Stimulated activated CD4-positive, alpha-beta T cell treated with anti-CD3 and anti-CD28 coated beads, Interleukin-15, amount 100 ng/mL, for 1 hour (primary cell): ENCODE measurements at places on chromosomes 6 and 20.

GRCh38 chr6:14770572-14770971, 475.3 kb upstream of the JARID2 start:
- no peak for DNase-seq

- DNase-seq: no peak
Observed at GRCh38 chr20:58102744-58103516, 125.5 kb downstream of the ANKRD60 start.

DNA sequence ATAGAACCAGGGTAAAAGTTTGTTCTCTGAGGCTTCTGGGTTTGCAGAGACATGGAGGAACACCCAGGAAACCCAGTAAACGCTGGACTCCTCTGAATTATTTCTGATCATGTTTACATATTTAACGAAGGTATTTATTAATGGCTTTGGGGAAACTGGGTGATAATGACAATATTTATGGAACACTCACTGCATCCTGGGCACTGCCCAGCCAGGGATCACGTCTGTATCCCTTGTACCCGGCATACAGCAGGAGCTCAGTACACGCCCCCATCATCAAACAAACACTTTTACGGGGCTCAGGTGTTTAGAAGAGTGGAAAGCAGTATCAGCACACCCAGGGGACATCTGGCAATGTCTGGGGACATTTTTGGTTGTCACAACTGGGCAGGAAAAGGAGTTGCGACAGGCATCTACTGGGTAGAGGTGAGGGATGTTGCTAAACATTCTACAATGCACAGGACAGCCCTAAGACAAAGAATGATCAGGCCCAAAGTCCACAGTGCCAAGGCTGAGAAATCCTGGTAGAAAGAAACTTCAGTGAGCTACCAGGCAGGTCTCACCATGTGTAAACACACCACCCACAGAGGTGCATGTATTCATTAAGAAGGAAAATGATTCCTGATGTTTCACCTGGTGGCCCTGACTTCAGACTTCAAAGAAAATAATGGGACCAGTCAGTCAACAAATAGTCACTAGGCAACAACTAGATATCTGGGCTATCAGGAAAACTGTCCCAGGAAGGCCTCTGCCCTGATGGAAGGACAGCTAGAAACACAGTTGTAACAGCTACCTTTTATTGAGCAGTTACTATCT, 35.3 kb downstream of the ZMYND8 start:
- no peak for DNase-seq

- DNase-seq: no peak
Observed at GRCh38 chr6:159473475-159474263, 219.4 kb downstream of the SOD2 start.

GRCh38 chr20:45395114-45395415, 13.0 kb upstream of the DBNDD2 start:
- no peak for DNase-seq

DNA sequence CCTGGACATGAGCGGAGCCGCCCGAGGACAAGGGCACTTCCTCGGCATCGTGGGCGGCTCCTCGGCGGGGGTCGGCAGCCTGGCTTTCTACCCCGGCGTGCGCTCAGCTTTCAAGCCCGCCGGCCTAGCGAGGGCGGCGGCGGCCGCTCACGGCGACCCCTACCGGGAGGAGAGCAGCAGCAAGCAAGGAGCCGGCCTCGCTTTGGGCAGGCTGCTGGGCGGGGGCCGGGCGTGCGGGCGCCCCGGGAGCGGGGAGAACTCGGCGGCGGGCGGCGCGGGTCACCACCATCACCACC, 6.7 kb downstream of the PRDM13 start:
- no peak for DNase-seq

GRCh38 chr6:76835695-76836094, 627.6 kb downstream of the HTR1B start:
- DNase-seq: no peak

- DNase-seq: peak; percentile 18
Observed at GRCh38 chr6:138454981-138455706, 44.1 kb downstream of the NHSL1 start.

GRCh38 chr6:113805811-113806495, 51.2 kb upstream of the MARCKS start:
- no peak for DNase-seq

- DNase-seq: no peak
Observed at GRCh38 chr6:11497881-11498280, 39.7 kb upstream of the TMEM170B start.

DNA sequence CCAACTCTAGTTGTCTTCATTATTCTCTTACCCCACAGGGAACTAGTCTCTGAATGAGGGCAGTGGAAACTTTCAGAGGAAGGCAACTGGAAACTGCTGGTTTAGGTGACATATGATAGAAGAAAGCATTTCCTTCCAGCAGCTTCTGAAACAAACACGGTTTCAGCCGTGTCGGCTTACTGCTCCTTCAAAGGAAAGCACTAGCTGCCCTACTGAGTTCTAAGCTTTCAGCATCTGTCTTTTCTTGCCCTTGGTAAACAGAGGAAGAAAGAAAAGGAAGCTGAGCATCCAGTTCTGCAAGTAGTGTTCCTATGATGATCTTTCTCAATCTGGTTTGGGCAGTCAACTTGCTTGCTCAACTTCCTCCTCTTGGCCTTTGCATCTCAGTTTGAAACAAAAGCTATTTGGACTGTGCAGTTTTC, 117.5 kb upstream of the CEP85L start:
- no peak for DNase-seq

GRCh38 chr20:50758992-50759391, 27.6 kb downstream of the PARD6B start:
- DNase-seq: no peak

DNA sequence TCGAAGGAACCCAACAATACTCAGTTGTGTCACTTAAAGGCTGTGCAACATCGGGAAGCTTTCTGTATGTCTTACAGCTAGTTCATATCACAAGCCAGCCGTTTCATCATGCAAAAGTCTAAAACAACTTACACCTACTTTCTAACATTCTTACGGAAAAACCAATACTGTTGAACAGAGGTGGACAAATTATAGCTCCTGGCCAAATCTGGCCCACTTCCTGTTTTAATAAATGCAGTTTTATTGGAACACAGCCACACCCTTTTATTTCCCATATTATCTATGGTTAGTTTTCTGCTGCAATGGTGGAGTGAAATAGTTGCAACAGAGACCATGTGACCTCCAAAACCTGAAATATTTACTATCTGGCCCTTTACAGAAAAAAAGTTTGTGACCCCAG, 46.6 kb downstream of the MYB start:
- no peak for DNase-seq

- DNase-seq: no peak
Observed at GRCh38 chr20:36246401-36246800, 10.1 kb downstream of the AAR2 start.

- DNase-seq: no peak
Observed at GRCh38 chr6:130981409-130981808, 81.6 kb downstream of the EPB41L2 start.

- no peak for DNase-seq
Observed at GRCh38 chr20:9831032-9831431, 7.8 kb downstream of the PAK5 start.

DNA sequence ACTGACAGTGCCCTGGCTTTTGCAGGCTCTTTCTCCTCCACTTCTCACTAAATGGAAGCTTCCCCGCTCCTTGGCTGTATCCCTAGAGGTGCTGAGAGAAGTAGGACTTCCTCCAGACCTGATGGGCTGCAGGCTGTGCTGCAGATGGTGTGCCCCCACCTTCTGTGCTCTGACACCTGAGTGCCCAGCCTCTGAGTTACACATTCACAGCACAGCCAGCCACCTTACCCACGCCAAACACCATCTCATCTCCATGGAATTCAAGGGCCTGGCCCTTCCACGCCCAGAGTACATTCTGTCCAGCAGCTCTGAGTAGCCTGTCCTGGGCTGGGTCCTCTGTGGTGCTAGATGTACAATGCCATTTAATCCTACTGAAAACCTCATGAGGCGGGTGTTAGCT, 5.3 kb downstream of the SFTA2 start:
- no peak for DNase-seq

GRCh38 chr20:5920581-5920980, 29.8 kb downstream of the TRMT6 start:
- DNase-seq: no peak

GRCh38 chr6:13615792-13616120, 621 bp downstream of the NOL7 start:
- peak; percentile 12 for DNase-seq

DNA sequence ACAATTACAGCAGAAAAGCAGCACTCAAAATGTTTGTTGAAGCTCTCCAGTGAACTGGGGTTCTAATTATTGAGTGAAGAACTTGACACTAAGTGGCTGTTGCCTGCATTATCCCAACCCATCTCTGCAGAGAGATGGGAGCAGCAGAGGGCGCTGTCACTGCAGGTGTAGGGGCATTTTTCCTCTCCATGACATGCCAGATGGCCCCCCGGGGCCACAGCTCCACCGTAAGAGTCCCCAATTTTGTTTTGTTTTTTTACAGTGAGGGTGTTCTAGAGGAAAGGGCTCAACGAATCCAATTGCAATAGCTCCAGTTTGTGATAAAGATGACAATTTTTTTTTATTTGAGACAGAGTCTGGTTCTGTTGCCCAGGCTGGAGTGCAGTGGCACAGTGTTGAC, 1.9 kb upstream of the FUCA2 start:
- DNase-seq: peak; percentile 21

GRCh38 chr6:50602292-50602691, 111.0 kb upstream of the TFAP2D start:
- DNase-seq: no peak

DNA sequence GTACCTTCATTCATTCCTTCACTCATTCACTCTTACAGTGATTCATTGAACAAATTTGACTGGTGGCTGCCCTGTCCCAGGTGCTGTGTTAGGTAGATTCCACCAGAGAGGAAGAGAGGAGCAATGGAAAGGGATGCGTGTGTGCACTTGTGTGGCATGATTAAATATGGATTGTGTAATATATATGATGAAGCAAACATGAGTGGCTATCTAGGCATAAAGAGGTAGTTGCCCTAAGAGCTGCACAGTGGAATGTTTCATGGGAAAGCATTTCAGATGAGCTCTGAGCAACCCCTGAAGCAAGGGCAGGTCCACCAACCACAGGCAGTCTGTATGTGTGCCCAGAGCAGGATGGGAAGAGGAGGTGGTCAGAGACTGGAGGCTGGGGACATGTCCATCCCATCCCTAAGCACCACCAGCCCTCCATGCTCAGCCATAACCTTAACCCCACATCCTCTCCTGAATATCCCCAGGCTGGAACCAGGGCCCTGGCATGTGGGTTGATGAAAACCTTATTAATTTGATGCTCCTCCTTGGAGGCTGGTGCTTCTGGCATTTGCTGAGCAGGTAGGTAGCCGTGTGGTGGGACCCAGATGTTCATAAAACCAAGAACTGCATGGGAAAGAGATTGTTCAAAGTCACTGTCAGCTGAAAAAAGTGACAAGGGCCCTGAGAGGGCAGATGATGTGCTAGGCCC, 226.2 kb downstream of the SYNDIG1 start:
- DNase-seq: no peak

- DNase-seq: no peak
Observed at GRCh38 chr20:63100926-63101699, 94.3 kb upstream of the BHLHE23 start.

GRCh38 chr6:23983735-23984134, 142.3 kb upstream of the NRSN1 start:
- no peak for DNase-seq

- DNase-seq: no peak
Observed at GRCh38 chr6:78836598-78836997, 30.8 kb upstream of the IRAK1BP1 start.

- DNase-seq: no peak
Observed at GRCh38 chr6:168385858-168386735, 54.9 kb upstream of the SMOC2 start.

DNA sequence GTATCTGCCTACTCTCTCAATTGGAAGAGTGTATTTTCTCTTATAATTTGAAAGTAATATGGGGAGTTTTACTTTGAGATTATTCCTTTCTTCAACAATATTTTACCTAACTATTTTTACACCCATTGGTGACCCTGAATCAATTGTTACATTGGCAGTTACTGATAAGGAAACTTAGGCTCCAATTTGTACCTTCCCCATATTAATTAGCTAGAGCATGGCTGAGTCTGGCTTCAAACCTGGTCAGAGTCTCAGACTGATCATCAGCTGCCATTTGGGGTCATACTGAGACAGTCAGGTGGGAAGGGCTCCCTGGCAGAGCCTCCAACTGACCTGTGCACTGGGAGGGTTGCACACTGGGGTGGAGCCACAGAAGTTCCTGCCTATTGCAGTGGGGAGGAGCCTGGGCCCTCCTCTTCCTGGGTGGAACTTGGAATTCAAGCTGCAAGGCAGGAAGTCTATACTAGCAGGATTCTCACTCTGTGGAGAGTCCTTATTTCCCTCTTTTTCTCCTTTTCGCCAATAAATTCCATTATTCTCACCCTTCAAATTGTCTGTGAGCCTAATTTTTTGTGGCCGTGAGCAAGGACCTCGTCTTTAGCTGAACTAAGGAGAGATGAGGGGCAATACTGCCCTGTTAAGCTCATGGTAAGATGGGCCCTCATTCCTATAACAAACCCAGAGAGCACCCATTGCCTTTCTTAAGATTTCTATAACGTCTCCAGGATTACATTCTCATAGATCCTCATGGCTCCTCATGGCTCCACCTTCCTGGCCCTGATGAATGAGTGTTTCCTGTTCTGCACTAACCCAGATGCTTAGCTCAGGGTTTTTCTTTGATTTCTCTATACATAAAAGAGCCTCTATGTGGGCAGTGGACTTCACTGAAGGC, 285.1 kb downstream of the ADGB start:
- no peak for DNase-seq

DNA sequence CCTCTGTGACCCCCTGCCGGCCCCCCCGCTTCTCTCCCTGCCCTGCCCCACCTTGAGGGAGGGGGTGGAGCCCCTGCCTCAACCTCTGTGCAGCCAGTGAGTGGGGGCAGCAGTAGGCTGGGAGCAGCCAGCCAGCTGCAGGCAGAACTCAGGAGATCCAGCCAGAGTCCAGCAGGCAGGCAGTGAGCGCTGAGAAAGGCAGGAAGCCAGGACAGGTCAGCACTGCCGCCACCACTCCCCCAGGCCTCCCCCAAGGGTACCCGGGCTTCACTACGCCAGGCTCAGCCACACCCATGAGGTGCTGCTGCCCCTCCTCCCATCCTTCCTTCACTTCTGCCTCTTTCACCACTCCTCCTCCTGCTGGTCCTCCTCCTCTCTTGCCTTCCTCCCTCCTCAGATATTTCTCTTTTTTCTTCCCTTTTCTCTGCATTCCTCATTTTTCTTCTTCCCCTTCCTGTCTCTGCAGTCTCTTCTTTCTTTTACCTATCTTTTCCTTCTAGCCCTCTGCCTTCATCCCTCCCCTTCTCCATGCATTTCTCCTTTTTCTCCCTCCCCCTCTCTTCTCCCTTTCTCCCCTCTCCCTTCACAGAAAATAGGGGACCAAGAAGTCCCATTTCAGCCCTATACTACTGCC, 11.5 kb downstream of the TMEM63B start:
- DNase-seq: no peak

GRCh38 chr20:58028123-58028522, 200.3 kb downstream of the ANKRD60 start:
- DNase-seq: no peak
